ENCODE measurements at places on chromosomes 16 and 17. TPM values are rescaled to one million over a fixed set of nuclear protein-coding genes. Genes with fewer than 3 reads are reported as not detected.

DNA sequence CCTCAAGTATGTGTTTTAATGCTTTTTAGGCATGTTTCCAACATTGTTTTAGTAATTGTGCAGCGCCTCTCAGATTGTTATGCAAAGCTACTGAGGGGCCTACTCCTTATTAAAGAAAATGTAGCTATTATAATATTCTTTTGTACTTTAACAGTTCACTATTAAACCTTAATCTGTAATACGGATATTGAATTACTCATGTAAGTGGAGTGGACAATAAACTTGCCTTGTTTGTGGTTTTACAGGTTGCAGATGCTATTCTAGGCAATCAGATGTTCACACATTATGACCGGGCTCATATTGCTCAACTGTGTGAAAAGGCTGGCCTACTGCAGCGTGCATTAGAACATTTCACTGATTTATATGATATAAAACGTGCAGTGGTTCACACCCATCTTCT lies 41.0 kb downstream of the PTRH2 start:
- DNase-seq: no peak

GRCh38 chr17:68437979-68438822 lies 19.1 kb downstream of the WIPI1 start:
- no peak for DNase-seq

GRCh38 chr16:30112197-30113030 lies 923 bp downstream of the GDPD3 start:
- no peak for DNase-seq

The ACBD4 gene
- 4.9 TPM for polyA plus RNA-seq

The TNS4 gene
- polyA plus RNA-seq: not detected

GRCh38 chr16:64738321-64738960 lies 383.4 kb downstream of the CDH11 start:
- no peak for DNase-seq

- DNase-seq: no peak
These were observed 69.6 kb upstream of the ATP2A3 start for GRCh38 chr17:4033751-4034251.

The JUP gene
- polyA plus RNA-seq: 29.7 TPM

- no peak for DNase-seq
These were observed 22.7 kb upstream of the ATP2A3 start for GRCh38 chr17:3986939-3987335.

- DNase-seq: no peak
These were observed 1.9 kb upstream of the CLEC19A start for GRCh38 chr16:19283637-19284036.

DNA sequence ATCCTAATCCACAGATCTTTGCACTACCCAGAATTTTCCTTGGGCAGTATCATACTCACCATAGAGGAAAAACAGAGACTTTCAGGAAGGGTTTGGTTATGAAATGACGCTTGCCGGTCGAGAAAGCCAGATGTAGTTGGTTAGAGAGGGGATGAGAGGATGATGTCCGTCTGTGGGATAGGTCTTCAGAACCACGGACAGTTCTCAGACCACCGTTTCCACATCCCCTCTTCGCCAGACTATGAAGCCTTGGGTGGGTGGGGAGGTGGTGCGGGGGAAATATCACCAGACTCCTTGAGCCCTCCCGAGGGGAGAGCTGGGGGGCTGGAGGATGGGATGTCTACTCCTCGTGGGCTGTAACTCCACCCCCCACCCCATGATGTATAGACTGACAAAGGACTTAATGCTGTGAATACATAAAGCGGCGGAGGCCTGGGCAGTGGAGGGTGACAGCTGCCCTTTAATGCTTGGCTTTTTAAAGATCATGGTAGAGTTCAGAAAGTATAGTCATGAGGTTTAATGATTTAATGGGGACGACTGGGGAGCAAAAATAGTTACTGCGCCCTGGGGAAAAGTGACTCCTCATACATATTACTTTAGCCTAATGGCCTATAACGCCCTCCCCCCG lies 96.6 kb downstream of the MRM1 start:
- DNase-seq: peak; percentile 38

DNA sequence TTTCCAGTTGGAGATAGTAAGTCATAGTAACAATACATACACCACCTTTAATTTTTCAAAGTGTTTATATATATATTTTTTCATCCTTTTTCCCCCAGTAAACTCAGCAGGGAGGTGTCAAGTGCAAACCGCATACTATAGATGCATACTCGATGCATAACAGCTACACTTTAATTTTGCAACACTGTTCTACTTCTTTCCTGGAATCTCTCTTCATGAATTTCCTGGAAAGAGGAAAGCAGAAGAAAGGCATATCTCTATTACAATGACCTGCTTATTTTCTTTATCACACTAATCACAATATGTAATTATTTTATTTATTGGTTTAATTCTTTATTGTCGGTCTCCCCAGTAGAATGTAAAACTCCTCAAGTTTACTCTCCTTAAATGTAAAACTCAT lies 140.0 kb downstream of the SNX11 start:
- no peak for DNase-seq

GRCh38 chr16:1612320-1613111 lies at the start of gene CRAMP1:
CRAMP1 (plus strand) TSS chr16:1612360; CDS start chr16:1614640, 2,280 bp downstream.
- peak; percentile 41 for DNase-seq

DNA sequence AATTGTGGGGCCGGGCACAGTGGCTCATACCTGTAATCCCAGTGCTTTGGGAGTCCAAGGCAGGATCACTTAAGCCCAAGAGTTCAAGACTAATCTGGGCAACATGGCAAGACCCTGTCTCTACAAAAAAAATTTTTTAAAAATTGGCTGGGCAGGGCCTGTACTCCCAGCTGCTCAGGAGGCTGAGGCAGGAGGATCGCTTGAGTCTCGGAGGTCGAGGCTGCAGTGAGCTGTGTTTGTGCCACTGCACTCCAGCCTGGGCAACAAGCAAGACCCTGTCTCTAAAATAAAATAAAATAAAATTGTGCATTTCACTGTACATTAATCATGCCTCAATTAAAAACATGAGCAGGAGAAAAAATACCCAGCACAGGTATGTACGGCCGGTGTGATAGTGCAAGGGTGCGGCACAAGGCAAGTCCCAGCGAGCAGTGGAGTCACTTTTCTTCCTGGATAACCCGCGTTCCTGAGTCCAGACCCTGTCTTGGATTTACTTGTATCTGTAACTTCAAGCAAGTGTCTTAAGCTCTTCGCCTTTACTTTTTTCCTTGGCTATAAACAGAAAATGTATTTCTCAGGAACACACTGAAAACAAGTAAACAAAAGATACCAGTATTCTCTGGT lies 11.4 kb downstream of the ZDHHC7 start:
- no peak for DNase-seq

Data from muscle of back (tissue), 13 donors.